ENCODE measurements at places on chromosomes 12 and 14.

- DNase-seq = no peak
These were observed 393.5 kb downstream of the CCDC91 start for GRCh38 chr12:28583701-28584261.

DNA sequence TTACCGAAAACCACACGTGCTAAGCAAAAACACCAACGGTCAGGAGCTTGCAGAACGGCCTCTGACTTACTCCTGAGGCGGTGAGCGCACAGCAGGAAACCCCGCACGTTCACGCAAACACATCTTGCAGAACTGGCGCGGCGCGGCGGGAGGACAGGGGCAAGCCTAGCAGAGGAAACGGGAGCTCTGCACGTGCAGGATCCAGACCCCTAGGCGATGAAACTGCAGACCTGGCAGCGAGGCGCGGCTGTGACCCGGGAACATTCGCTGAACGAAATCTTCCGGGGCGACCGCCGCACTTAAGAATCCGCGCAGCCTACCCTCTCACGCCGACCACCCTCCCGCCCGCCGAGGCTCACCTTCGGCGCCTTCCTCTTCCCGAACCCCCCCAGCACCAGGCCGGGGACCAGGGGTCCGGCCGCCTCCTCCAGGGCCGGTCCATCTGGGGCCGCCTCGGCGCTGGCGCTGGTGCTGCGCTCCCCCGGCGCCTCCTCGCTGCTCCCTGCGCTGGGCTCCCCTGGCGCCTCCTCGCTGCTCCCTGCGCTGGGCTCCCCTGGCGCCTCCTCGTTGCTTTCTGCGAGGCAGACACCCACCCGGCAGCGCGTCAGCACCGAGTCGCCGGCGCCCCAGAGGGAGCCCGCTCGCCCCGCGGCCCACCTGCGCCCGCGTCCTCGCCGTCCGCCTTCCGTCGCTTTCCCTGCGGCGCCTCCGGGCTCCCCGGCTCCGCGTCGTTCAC lies 615 bp downstream of the DDX51 start:
- DNase-seq = no peak

DNA sequence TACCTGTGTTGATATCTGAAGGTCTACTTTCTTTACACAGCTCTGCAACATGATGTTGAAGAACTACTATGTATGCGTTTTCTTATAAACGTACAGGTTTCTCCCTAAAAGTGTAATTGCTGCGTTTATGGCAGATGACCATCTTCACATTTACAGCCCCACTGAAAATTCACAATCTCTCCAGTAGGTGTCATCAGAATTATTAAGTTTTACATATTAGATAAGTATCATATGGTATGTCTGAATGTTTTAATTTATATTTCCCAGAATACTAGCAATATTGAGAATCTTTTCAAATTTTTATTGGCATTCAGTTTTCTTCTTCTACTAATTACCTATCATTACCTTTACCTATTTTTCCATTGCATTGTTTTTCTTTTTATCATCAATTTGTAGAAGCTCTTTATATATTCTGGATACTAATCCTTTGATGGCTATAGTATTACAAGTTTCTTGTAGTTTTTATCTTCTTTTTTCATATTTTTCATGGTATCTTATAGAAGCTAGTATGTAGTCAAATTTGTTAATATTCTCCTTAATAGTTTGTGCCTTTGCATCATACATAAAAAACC lies 123.5 kb downstream of the CAPZA3 start:
- DNase-seq = no peak

DNA sequence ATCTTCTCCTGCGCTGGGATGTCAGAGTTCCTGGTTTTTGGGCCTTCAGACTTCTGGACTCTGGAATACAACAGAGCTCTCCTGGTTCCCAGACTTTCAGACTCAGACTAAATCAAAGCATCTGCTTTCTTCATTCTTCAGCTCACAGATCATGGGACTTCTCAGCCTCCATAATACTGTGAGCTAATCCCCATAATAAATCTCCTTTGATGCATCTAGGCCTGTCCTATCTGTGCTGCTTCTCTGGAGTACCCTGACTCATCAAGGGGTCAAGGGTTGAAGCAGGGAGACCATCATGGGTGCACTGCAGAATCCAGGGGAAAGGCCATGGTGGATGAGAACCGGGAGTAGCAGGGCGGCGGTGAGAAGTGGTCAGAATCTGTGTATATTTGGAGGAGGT lies 1094.1 kb upstream of the TMEM132C start:
- no peak for DNase-seq

DNA sequence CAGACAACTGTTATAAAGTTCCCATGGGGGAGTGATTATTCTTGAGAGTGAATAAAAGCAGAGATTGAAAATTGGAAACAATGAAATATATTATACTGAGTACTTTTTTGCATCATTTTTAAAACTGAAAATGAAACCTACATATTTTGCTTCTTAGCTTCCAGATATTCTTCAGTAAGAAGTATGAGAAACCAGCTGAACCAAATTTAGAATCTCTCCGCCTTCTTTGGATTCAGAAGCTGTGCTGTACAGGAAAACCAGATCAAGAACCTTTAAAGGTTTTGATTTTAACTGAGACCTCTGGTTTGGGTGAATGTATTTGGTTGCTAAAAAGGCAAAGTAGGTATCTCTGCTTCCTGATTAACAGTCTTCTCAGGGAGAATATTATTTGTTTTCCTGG lies 109.4 kb downstream of the AKAP6 start:
- DNase-seq = no peak
